ENCODE measurements at places on chromosomes 16 and 17. TPM values are rescaled to one million over a fixed set of nuclear protein-coding genes. Genes with fewer than 3 reads are reported as not detected.

Gene ATP2C2
- total RNA-seq, result 0.67 TPM

Gene NAA60
- total RNA-seq, result 16.0 TPM

Gene MEFV
- total RNA-seq, result not detected

Gene TERB1
- not detected for total RNA-seq

Gene SPATA22
- 0.33 TPM for total RNA-seq

Gene CNGB1
- total RNA-seq, result 0.17 TPM

Data from mammary epithelial cell (primary cell).